ENCODE measurements at places on chromosomes 1 and 21.
A peak's percentile ranks its signal among the peaks of the same experiment; 100 is the strongest.

GRCh38 chr1:55244476-55245099 lies 29.4 kb upstream of the USP24 start:
- no peak for DNase-seq

DNA sequence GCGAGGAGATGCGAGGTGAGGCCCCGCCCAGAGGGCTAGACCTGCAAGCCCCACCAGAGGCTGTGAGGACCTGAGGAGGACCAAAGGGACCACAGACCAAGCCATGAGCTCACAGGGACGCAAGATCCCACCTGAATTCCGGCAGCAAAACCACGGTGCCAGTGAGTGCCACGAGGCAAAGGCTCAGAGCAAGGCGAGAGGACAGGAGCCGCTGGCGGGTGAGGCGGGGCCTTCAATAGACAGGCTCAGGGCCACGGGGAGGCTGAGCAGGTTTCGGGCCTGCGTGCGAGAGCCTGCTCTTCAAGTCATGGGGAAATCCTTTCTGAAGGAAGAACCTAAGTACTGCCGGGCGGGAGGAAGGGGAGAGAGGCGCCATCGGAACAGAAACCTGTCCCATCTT lies 7.1 kb upstream of the TMEM240 start:
- DNase-seq: no peak

- DNase-seq: peak; percentile 70
Observed at GRCh38 chr1:6962996-6963911, 178.0 kb downstream of the CAMTA1 start.

GRCh38 chr1:160997323-160998038 lies 23.5 kb downstream of the F11R start:
- peak; percentile 45 for DNase-seq

DNA sequence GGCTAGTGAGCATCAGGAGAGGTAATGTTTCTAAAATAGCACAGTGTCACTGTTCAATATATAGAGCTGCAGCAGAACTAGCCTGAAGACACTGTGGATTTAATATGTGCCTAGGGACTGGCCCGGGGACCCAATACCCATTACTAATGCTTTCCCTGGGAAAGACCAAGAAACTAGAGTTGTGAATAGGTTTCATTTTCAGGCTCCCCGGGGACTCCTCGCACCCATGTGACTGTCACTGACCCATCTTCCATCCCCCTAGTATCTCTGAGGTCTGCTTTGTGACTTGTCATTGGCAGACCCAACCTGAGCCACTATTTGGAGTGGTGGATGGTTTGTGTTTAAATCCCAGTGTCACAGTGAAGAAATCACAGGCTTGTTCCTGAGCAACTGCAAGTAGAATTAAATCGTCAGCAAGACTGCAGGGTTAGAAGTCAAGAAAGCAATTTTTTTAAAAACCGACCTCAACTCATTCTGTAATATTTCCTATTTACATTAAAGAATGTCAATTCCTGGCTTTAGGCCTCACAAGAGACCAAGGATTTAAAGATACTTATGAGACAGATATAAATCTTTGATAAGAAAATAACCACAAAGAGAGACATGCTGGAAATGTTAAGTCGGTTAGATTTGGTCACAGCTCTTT lies 130.0 kb upstream of the TNR start:
- DNase-seq: no peak

- no peak for DNase-seq
Observed at GRCh38 chr1:41795205-41795762, 123.4 kb downstream of the HIVEP3 start.

- no peak for DNase-seq
Observed at GRCh38 chr1:219563568-219563967, 49.3 kb downstream of the ZC3H11B start.

GRCh38 chr1:21131200-21131599 lies 45.5 kb downstream of the EIF4G3 start:
- DNase-seq: no peak

DNA sequence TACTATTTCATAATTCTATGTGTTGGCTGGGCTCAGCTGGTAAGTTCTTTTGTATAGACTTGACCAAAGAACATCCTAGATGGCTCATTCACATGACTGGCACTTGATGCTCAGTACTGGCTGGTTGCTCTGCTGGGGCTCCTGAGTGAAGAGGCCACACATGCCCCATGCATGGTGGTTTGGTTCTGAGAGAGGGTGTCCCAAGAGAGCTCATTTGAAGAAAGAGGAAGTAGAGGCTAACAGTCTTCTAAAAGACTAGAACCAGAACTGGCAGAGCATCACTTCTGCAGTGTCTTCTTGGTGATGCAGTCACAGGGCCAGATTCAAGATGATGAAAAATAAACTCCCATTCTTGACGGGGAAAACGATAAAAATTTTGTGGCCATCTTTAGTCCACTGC lies 5.2 kb upstream of the BACH1 start:
- no peak for DNase-seq

- DNase-seq: no peak
Observed at GRCh38 chr1:118650107-118650807, 337.9 kb downstream of the TBX15 start.
